ENCODE measurements at places on chromosomes 1 and 21. TPM values are rescaled to one million over a fixed set of nuclear protein-coding genes. Genes with fewer than 3 reads are reported as not detected.

GRCh38 chr21:42151148-42151947 lies 67.6 kb upstream of the ABCG1 start:
- no peak for DNase-seq

GRCh38 chr1:191320062-191320461 lies 838.2 kb upstream of the RGS18 start:
- DNase-seq = no peak

DNA sequence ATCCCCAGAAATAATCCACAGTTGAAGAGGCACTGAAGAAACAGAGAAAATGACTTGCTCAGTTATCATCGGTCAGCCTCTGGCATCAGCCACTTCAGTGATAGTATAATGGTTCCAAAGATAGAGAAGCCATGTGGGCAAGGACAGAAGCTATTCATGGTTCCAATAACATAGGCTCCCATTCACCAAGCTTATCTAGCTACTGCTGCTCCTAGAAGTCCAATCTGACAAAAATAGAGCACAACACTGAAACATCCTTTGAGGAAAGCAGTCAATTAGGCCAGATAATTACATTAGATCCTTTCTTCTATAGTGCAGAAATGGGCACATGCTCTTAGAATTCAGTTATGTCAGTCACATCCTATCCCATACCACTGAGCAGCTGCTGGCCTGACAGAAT lies 33.5 kb upstream of the CRB1 start:
- DNase-seq = no peak

- no peak for DNase-seq
Measured at GRCh38 chr1:91635763-91636162, 135.1 kb downstream of the CDC7 start.

Gene RAB3B
- polyA plus RNA-seq = 60.0 TPM

Gene SIKE1
- polyA plus RNA-seq = 7.6 TPM

Gene ERVH48-1
- not detected for polyA plus RNA-seq

Gene OR2T11
- polyA plus RNA-seq = not detected

Gene EDN2
- polyA plus RNA-seq = not detected

Data from brain (organoid and tissue), 16 donors.